ENCODE measurements at places on chromosomes 12 and 14.

GRCh38 chr14:29166507-29166906 is 399.9 kb downstream of the FOXG1 start:
- no peak for DNase-seq

DNA sequence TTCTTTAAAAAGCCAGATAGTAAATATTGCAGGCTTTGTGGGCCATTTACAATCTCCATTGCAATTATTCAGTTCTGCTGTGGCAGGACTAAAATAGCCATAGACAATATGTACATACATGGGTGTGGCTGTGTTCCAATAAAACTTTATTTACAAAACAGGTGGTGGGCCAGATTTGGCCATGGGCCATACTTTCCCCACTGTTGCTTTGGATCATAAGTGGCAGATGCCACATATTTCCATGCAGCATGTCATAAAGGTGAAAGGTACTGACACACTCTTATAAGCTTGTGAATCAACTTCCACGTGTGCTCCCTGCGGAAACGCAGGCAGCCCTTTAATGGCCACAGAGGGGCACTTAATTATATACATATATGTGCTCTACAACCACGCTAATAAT is 244.4 kb upstream of the FOXN3 start:
- no peak for DNase-seq

DNA sequence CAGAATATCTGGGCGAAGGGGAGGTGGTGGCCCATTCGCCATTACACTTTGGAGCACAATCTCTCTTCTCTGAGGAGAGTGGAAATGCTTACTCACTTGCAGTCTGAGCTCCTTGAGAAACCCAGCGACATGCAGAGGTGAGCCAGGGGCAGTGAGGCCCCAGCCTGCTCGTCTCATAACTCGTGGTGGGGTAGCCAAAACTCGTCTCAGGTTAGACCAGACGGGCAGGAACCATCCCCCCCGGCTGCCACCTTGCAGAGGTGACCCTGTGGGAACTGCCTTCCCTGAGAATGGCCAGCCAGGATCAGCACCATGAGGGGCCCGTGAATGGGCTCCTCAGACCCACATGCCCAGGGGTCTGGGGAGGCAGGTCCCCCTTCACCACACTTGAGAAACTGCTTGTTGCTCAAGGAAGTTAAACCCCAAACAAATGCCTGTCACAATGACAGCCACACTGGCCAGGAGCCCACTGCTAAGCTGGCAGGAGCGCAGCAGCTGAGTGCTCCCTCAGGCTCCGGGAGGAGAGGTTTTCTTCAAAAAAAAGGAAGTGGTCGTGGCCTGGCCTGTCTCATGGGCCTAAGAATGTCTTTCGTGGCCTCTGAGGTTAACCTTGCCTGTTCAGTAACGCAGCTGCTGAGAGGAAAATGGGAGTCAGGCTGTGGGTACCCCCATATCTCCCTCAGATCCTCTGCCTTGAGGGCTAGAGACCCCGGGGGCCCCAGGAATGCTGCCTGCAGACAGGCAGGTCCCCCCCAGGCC is 9.2 kb upstream of the ALDH2 start:
- no peak for DNase-seq

DNA sequence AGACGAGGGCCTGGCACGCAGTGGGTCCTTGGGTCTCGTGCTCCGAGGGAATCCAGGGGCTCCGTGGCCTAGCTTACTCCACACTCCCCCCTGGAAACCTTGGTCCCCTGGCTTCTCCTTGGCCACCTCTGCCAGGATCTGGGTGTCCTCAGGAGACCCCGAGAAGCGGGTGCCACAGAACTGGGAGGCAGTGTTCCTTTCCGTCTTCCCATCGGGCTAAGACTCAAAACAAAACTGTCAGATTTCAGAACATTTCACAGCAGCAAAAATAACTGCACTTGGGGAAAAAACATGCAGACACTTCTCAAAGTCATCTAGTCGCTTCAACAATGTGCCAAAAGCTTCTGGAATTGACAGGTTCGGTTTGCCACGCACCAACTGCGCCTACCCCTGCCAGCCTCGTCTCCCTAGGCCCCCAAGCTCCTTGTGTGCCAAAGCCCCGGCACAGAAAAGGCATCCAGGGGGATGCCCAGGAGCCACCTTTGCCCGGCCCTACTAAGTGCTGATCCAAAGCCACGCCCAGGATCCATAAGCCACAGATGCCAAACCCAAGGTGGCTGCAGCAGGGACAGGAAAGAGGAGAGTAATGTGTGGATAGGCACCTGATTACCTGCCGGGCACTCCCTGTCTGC is 58.4 kb upstream of the DIO3 start:
- no peak for DNase-seq

DNA sequence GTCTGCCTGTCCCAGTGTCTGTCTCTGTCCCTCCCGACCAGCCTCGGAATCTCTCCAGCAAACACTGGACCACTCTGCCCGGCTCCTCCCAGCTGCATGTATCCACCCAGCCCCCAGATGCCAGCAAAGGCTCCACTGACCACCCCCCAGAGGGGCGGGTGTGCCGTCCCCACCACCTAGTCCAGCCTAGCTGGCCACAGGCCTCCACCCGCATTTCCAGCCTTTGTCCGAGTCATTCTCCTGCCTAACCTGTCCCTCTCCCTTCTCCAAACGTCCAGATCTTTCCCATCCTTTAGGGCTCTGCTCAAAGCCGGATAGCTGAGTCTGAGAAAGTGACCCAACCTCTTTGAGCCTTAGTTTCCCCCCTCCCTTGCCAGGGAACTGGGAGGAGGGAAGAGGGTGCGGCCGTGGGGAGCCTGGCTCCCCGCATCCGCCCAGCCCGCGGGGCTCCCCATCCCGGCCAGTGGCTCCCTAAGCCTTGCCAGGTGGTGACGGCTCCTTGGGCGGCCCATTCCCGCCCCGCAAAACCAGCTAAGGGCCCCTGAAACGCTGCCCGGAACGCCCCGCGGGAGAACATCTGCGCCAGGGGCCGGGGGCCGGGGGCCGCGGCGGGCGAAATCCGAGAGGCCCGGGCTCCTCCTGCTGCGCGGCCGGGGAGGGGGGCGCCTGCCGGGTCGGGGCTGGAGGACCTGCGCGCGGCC is 34.6 kb upstream of the ANKRD9 start:
- DNase-seq: no peak

DNA sequence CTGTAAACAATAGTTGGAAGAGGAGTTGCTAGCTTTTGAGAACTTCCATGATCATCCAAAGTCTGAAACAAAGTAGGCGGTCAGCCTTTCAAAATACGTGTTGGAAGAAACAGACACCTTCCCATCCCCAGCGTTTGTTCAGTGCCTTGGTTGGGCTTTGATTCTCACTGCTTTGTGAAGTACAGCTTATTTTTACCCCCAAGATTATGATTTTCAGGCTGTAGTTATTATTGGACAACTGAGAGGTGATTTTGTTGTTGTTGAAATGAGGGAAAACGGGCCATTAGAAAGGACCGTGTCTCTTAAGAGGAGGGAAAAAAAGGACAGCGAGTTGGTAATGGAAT is 921 bp upstream of the CEP83 start:
- no peak for DNase-seq

DNA sequence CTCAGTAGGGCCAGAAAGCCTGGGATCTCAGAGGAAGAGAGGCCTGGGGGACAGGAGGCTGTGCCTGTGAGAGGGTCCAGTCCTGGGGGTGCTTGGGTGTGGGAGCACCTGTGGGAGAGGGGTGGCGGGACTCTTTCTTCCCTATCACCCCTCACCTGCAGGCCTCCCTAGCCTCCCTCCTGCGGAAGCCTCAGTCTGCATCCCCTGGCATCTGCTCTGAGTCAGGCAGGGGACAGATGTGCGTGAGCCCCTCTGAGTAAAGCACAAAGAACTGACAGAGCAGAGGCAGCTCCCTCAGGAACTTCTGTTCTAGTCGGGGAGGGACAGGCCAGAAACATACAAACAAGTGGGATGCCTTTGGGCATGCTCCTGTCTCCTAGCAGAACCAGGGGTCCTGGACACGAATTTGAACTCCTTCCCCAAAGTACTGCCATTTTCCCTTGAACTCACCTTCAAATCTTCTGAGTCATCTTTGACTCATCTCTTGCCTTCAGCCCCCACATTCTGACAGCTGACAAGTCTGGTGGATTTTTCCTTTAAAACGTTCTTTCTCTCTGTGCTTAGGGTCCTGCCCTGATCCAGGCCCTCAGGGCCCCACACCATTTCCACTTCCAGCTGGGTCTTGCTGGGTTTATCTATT is 8.5 kb upstream of the HSP90AA1 start:
- DNase-seq: no peak

GRCh38 chr12:5096241-5096924 is 52.7 kb downstream of the KCNA5 start:
- no peak for DNase-seq
